Mucosa of gallbladder (tissue), 1 donor: ENCODE measurements at places on chromosomes 7 and 10. TPM values are rescaled to one million over a fixed set of nuclear protein-coding genes. Genes with fewer than 3 reads are reported as not detected.

The ZNF107 gene
- 6.6 TPM for total RNA-seq

The ACHE gene
- total RNA-seq, result 8.4 TPM

The ENO4 gene
- total RNA-seq, result 0.20 TPM

The OR9A2 gene
- not detected for total RNA-seq

DNA sequence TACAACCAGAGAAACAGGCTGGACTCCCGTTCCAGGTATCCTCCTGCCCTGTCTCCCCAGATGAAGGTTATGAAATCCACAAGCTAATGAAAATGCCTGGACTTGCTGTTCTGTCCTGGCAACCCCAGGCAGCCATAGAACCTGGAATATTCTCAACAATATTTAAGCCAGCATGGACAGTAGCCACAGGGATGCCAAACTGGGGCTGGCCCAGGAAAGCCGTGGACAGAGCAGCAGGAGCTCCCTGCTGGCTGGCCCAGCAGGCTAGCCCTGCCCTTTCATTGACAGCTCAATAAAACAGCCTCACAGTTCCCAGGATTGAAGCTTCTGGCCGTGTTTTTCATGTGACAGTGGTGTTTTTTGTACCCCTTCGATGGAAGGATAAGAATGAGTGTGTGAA lies 230.6 kb downstream of the BMPER start:
- DNase-seq, result no peak

DNA sequence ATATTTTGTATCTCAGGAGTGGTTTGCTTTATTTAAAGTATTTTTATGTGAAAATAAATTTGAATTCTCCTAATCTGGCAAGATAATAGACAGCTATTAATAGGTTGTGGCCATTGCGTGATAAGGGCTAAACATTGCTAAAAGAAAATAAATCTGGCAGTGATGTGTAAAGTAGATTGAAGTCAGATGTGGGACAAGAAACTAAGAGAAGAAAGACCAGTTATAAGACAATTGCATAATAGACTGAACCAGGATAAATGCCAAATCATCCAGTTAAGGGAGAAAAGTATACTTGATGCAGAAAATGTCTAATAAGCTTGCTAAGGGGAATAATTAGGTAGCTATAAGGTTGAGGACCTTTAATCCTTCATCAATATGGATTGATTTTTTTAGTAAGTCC lies 197.5 kb upstream of the CSTF2T start:
- no peak for DNase-seq

DNA sequence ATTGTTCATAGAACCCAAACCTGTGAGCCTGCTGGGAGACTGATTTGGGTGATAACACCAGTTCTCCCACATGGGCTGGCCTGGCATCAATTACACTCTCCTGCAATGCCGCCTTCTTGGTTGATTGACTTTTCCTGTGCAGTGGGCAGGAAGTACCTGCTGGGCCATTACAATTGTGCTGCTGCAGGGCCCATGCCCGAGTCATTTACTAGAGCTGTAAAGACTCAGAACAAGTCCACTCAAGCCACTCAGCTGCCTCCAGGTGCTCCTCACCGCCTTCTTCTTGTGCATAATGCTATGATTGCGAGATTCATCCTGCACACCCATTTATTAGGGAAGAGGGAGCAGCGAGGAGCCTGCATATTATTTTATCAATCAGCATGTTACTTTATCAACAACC lies 264.0 kb downstream of the TCERG1L start:
- no peak for DNase-seq

- DNase-seq, result no peak
These were observed 56.8 kb downstream of the TCF7L2 start for GRCh38 chr10:113006656-113007342.

DNA sequence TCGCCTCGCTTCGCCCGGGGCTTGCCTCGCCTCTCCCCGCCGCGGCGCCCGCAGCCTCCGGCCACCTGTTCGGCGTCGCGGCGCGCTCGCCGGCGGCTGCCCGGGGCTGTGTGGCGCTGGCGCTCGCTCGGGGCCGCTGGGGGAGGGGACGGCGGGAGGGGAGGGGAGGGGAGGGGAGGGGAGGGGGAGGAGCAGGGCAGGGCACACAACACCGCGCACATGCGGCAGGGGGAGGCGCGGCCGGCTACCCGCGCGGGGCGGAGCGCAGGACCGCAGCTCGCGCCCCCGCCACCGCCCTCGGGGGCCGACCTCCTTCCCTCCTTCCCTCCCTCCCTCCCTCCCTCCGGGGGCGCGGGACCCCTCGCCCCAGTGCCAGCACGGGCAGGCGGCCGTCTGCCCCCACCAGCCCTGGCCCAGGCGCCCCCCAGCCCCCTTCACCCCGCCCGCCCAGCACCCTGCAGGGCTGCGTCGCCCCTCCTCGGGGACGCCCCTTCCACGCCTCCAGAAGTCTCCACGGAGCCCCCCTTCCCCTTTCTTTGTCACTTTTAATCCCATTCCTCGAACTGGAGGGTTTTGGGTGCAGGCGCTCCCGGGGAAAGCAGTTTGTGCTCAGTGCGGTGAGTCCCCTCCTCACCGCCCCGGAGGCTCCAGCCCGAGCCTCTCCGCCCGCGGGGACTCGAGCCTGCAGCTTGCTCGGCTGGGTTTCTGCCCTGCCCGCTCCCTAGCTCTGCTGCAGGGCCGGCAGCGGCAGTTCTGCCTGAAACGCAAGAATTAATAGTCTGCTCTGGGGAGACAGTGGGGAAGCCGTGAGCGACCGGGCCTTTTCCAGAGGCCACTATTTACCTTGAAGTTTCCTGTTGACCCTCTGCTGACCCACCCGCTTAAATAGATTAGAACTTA lies at the start of gene PARD3:
PARD3 (minus strand) TSS at position 112 of the 900 bp plus-strand sequence. CDS start 301 bp downstream, outside the sequence.
- peak; percentile 45 for DNase-seq
